ENCODE measurements at places on chromosomes 5 and 9.

DNA sequence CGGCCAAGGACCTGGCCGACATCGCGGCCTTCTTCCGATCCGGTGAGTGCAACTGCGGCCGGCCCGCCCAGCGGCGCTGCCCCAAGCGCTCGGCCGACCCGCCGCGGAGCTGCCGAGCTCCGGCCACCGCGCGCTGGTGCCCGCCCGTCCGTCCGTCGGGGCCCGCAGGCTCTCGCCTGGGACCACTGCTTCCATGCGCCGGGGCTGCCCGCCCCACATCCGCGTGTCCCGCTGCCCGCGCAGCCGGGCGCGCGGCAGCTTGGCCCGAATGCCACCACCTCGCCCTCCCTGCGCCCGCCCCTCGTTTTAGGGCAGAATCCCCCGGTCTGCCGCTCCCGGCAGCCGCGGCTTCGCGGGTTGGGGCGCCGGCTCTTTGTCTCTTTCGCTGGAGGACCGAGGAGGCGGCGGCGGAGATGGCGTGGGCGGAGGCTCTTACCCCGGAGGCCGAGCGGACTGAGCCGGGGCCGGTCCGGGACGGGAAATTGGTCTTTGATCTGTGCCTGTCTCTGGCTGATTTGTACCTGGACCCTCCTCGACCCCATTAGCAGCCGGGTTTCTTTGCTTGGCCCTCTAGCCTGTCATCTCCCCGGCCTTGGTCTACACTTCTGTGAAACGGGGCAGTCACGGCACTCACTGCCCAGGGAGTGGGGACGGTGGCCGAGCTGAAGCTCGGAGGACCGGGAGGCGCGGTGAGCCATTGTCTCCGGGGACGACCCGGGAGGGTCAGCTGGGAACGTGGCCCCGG lies 871 bp downstream of the TRIO start:
- peak; percentile 30 for DNase-seq

DNA sequence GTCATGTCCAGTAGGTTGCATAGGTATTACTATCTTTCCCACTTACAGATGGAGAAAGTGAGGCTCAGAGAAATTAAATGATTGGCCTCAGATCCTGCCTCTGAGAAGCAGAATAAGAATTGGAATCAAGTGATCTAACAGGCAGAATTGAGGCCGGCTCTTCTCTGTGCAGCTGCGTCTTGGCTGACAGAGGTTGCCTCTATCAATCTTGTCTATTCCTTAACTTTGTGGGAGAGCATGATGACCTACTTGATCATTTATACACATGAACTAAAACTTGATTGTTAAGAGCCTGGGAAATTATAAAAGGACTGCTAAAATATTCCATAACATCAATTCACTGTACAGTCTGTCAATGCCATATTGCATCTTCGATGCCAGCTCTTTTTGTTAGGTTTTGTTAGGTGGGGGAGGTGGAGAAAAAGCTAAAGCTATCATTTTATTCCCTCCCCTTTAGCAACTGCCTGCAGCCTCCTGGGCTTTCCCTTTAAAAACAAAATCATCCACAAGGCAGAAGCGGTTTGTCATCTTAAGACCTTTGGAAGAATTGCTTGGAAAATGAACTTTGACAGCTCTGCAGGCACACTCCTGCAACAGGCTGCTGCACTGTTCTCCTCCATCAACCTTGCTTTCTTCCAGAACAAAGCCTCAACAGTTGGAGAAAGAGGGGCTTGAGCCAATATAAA lies 247.4 kb downstream of the SMARCA2 start:
- no peak for DNase-seq

GRCh38 chr5:53482717-53483638 lies 2.5 kb downstream of the FST start:
- DNase-seq = peak; percentile 20

- no peak for DNase-seq
These were observed 161.4 kb downstream of the CHSY3 start for GRCh38 chr5:130065617-130066016.

DNA sequence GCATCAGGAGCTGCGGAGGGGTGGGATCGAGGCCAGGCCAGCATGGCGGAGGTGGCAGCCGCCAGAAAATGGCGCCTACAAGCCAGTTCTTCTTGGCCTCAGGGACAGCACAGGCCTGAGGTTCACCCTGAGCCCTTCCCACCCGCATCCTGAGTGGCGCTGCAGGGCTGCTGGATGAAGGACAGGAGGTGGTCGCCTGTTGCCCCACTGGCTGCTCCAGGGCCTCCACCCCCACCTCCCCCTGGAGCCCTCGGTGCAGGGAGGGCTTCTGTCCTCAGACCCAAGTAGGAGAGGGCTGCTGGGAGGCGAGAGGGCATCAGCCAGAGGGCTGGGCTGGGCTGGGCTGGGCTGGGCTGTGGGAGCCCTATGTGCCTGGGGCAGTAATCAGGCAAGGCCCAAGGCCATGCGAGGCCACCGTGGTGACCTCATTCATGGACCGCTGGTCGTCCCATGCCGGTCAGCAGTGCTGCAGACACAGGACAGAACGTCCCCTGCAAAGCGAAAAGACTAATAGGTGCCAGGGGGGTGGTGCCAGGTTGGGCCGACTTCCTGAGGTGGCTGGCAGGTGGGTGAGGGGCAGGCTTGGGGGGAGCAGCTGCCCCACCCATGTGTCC lies 13.8 kb downstream of the GPSM1 start:
- DNase-seq = no peak

- no peak for DNase-seq
These were observed 28.7 kb downstream of the TAF1L start for GRCh38 chr9:32606811-32607210.

DNA sequence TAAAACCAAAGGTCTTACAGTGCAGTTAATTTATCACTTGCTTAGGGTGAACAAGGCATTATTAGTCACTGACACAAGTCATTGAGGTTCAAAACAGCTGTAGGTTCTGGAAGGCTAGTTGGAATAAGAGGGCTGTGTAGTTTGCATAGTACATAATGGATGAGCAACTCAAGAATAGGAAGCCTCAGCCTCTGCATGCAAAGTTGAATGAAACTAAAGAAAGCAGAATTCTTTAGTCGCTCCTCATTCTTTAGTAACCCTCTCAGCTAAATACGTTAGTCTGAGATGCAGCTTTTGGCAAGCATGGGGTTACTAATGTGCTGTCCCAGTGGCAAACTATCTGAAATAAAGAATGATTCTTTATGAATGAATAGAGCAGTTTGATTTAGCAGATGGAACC lies 74.2 kb downstream of the ADGRV1 start:
- no peak for DNase-seq

DNA sequence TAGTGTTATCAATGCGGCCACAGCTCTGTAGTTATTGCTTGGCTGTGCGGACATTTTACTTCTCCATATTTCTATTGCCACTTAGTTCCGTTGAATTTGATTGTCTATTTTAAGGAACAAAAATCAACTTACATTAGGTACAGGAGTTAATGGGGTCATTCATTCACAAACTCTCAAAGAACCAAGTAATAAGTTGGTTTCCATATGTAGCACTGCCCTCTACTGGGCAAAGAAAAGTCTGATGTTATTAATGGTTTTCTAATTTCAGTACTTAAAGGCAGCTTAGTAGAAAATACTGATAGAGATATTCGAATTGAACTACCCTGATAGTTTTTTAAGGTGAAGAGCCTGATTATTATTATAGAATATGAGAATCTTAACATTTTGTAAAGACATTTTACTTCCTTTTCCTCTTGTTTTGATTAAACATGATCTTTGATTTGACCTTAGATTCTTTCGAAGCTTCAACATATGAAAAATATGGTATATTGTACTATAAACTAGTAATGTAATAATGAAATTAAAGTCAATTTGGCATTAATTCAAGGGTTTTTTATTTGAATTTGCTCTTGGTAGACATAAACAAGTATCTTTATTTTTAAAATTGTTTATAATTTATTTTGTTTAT lies 119.5 kb upstream of the CTNND2 start:
- peak; percentile 2 for DNase-seq

GRCh38 chr9:15522130-15522755 lies 11.5 kb upstream of the PSIP1 start:
- no peak for DNase-seq

GRCh38 chr9:115673599-115673998 lies 480.0 kb upstream of the PAPPA start:
- no peak for DNase-seq

DNA sequence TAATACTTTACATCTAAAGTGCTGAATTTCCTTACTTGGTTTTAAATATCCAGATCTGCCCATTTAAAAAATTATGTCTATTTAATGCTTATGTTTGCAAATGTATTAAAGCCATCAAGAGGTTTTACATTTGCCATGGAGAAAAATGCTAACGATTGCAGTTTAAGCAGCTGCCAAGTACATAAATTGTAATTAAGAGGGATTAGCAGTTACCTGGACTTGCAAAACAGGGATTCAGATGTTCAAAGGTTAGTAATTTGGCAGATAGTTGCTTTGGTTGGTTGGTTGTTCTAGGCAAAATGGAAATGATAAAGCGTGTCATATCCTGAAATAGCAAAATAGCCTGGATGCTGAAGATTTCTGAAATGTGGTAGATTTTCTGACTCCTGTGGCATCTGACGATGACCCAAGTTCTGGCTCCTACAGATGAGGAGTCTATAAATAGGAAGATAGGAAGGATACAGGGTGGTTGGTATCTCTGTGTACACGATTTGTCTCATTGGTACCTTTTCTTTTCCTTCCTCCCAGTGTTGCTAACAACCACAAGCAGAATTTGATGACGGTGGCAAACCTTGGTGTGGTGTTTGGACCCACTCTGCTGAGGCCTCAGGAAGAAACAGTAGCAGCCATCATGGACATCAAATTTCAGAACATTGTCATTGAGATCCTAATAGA lies 282.9 kb downstream of the NR3C1 start:
- DNase-seq = no peak

DNA sequence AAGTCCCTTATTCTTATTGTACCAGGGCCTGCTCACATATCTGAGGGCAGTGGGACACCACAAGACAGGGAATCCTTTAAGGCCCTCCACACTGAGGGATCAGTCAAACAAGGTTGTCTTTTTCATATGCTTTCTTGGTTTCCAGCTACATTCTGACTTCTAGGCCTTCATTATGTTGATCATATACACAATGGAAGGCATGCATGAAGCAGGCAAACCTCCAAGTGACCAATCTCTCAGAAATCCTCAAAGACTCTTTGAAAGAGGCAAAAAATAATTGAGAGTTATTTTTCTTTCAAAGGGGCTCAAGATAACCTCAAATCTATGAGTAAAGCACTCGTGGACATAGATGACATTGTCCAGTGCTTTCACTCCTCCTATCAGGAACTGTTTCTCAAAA lies 1195.9 kb upstream of the ACO1 start:
- no peak for DNase-seq

DNA sequence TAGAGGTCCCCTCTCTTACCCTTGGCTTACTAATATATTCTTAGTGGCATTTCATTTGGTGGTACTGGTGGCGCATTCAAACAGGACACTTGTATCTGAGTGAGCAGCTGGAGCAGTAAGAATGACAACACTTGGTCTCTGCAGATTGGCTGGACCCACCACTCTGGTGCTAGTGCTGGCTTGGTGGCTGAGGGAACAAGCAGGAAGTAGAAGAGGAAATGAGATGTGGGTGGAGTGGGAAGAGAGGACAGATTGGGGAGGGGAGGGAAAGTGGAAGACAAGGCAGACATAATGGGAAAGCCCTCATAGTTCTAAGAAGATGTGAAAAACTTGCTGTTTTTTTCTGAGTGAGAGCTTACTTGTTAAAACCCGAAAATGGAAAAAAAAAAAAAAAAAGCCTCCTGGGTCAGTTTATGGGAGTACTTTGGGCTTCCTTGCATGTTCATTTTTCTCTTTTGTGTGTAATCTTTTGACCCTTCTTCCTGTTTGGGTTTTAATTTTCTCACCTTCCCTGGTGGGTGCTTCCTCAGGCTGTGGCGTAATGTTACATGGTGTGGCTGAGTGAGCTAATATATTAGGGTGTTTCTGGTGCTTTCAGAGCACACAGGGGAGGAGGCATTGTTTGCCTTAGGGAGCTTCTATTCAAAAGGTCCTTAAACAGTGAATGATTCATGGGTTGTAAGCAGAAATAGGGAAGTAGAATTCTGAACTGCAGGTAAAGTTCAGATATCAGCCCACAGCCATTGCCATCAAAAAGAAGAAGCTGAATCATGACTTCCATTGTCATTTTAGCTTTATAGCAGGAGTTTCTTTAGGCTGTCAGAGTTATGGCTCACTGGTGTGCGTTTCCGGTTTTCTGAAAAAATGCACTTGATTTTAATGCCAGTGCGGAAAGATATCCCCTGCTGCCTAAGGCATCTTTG lies 52.3 kb downstream of the TLE4 start:
- DNase-seq = peak; percentile 12

DNA sequence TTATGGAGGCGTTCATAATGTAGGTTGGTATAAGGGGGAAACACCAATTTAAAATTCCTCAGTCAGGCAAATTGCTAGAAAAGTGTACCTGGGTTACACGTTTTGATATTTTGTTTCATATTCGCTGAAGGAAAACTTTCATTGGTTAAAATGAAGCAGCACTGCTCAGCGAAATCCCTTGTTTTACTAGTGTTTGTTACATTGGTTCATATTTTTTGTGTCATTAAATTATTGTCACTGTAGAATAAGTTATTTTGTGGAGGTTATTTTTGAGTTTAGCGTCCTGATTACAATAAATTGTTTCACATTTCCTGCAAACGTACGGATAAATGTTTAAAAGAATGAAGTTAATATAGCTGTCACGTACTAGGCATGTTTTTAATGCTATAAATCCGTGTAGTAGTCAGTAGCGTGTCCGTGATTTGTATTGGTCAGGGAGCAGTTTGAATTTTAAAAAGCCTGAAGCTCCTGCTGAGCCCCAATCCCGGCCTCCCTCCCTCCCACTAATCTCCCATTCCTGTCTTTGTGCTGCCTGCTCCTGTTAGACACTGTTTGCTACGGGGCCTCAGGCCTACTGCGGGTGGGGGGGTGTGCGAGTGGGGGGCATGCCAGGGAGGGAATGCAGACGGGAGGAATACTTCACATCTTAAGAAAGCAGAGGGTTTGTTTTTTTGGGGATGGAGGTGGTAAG lies 2.0 kb downstream of the NIPBL start:
- peak; percentile 58 for DNase-seq

GRCh38 chr9:93491593-93492232 lies 38.3 kb upstream of the FAM120AOS start:
- no peak for DNase-seq

GRCh38 chr5:103224118-103224893 lies 34.3 kb upstream of the MACIR start:
- DNase-seq = no peak

GRCh38 chr5:158209219-158209908 lies 350.4 kb upstream of the CLINT1 start:
- no peak for DNase-seq

DNA sequence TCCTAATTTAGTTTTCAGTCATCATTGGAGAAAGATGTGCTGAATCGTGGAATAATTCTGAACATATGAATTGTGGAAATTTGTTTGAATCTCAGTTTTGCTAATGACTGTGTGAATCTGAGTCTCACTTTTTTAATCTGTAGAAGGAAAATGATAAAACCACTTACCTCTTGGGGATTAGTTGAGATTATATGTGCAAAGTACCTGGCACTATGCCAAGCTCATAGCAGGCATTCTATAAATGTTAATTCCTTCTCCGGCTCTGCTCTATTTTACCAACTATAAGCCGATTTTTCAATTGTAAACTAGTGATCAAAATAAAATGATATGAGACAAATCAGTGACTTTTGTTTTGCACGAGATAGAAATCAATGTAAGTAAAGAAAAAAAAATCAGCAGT lies 290.8 kb downstream of the TRPM3 start:
- DNase-seq = no peak

Measured in right lung (tissue), 10 donors.